ENCODE measurements at places on chromosomes 6 and 20. TPM values are rescaled to one million over a fixed set of nuclear protein-coding genes. Genes with fewer than 3 reads are reported as not detected.

The PACSIN1 gene
- 0.98 TPM for polyA plus RNA-seq

The OR2J3 gene
- not detected for polyA plus RNA-seq

The TCF15 gene
- 4.5 TPM for polyA plus RNA-seq

The DEFB124 gene
- polyA plus RNA-seq = not detected

The PAK5 gene
- not detected for polyA plus RNA-seq

The EIF6 gene
- polyA plus RNA-seq = 230 TPM

The ADAM33 gene
- polyA plus RNA-seq = not detected

The SIRPG gene
- polyA plus RNA-seq = not detected

The WASF1 gene
- 7.4 TPM for polyA plus RNA-seq

The TNFRSF21 gene
- polyA plus RNA-seq = 2.0 TPM

The PLCB4 gene
- 0.51 TPM for polyA plus RNA-seq

The TINAG gene
- not detected for polyA plus RNA-seq

DNA sequence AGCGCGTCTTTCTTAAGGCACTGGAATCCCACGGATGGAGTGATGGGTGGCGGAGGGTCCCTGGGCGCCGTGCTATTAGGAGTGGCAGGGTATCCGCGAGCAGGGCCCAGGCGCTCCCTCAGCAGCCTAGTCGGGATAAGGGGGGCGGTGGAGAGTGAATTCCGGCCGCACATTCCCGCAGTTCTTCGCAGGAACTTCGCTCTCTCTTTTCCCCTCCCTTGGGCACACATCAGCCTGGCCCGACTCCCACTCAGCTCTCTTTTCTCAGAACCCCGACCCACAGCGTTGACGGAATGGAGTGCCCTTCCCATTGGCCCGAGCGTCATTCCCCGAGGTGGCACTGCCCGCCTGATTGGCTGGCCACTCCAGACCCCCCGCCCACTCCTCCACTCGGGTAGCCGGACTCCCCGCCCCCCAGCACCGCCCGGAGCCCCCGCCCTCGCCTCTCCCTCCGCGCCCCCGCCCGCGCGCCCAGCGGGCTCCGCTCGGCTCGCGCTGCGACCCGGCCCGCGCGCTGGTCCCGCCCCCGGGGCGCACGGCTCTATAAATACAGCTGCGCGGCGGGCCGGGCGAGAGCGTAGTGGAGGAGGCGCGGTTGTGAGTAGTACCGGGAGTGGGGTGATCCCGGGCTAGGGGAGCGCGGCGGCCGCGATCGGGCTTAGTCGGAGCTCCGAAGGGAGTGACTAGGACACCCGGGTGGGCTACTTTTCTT is at the start of gene ID4:
TSS of gene ID4 (plus strand) at position 572 of the 712 bp plus-strand sequence. CDS start 385 bp downstream, outside the sequence.
- DNase-seq = no peak

DNA sequence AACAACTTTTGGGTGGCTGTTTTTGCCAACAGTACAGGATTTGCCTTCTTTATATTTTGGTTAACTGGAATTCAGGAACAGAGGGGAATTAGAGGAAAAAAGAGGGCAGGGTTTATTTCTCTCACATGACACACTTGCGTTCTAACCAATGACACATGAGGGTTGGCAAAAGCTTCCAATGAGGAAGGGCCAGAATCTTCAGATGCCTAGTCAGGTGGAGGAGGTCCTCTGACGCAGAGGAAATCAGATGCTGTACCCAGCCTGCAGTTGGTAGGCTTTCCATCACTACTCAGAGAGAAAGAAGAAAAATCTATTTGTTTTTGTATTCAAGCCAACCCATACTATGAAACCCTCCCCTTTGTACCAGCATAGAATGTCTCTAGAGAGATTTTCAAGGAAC is 20.8 kb downstream of the TM9SF4 start:
- DNase-seq = no peak

DNA sequence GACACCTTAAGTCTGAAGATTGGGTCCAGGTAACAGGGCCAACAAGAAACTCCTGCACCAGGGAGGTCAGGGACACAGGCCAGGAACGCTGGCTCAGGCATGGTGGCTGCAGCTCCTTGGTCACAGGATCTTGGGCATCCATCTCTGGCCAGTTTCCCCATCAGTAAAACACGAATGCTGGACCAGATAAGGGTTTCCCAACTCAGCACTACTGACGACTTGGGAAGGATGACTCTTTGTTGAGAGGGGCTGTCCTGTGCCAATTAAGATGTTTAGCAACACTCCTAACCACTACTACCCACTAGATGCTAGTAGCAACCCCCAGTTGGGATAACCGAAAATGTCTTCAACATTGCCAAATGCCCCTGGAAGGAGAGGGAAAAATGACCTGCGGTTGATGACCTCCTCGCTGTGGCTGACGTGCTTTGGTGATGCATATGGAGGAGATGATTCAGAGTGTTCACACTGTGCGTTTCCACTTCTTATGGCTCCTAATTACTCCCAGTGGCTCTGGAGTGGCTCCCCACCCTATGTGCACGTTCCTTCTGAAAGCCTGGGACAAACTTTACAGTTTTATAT is 261.9 kb downstream of the CDH26 start:
- no peak for DNase-seq

DNA sequence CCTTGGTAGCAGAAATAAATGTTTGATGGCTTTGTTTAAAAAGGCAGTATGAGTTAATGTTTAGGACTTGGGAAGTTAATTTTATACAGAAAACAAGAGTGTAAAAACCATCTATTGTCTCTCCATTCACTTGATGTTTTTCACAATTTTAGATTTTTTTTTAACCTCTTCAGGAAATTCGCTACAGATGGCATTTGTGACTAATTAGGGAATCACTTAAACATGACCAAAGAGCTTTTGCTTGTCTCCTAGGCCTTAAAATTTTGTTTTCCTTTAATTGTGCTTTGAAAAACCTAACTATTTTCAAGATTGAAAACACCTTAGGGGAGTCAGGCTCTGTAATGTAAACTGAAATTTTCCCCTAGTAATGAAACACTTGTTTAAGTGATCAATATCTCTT is 17.3 kb downstream of the TULP4 start:
- no peak for DNase-seq

DNA sequence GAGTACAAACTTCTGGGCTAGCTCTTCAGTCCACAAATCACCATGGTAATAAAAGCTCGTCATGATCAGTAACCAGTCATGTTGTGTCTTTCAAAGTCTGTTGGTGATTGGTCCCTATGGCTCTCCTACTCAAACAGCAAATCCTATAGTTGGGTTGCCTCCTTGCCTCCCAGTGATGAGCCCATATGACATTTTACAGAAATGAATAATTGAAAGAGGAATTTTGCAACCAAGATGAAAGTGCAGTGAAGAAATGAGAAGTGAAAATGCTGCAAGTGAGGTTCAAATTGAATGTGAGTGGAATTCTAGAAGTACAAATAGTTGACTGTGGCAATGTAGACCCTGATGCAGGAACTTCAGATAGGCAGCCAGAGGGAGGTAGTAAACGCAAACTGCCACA is 5.1 kb upstream of the SIRPD start:
- DNase-seq = peak; percentile 0

DNA sequence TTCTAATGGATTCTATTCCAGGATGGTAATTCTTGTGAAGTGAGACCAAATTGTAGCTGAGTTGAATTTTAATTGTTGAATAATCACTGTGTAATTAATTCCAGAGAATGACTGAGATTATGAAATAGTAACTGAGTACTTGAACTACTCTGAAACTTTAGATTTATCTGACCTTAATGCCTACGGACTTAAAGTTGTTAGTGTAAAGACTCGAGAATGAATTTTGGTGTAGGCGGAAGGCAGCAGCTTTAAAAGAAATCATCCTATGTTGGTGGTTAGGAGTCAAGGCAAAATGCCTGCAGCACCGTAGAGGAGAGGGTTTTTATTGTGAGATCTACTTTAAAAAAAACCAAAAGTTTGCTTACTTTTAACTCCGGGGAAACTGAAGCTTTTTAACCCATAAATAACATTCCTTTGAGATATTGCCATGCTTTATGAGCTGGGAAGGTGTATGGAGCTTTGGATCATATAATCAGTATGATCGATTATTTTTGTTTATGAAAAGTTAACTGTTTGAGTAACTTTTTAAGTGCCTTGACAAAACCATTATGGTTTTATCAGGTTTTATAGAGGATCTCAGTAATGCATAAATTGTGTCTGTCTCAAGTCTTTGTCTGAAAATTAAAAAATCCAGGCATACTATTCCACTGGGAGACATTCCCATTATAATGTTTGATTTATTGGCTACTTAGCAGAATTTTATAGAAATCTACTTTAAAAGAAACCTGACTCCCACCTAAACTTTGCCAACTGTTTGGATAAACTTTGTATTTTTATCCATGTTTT is 46.1 kb downstream of the MYO6 start:
- no peak for DNase-seq

GRCh38 chr6:6689400-6690143 is 101.1 kb downstream of the LY86 start:
- DNase-seq = no peak

DNA sequence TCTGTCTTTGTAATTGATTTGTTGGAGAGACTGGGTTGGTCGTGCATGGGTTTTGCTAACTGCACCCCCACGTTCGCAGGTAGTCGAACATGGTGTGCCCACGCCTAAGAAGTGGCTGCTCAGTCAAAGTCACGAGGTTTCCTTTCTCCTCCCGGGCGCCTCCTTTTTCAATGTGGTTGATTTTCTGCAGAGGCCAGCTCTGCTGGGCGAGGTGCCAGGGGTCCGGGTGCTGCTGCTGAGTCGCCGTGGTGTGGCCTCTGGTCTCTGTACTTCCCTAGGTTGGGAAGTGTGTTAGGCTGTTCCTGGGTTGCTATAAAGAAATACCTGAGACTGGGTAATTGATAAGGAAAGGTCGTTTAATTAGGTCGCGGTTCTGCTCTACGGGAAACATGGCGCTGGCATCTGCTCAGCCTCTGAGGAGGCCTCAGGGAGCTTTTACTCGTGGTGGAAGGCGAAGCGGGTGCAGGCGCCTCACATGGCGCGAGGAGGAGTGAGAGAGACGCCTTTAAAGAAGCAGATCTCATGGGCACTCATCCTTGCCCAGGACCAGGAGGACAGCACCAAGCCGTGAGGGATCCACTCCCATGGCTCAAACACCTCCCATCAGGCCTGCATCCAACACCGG is 14.1 kb downstream of the OSBPL2 start:
- DNase-seq = no peak

- DNase-seq = no peak
Measured at GRCh38 chr6:137973201-137973600, 106.1 kb downstream of the TNFAIP3 start.

DNA sequence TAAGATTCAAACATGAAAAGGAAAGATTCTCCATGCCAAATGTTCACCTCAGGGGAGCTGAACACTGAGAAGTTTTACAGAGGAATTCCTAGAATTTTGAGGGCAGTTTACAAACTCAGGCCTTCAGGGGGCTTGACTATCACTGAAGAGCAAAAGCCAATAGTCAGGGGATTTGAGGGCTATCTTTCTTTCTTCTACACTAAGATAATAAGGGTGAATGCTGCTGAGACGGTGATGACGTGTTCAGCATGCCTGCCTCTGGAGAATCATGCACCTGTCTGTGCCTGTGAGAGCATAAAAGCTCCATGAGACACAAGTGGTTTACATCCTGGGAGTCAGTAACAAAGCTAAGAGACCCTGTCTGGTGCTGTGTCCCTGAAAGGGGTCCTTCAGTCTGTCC is 1085.6 kb downstream of the KIF16B start:
- no peak for DNase-seq

- DNase-seq = peak; percentile 14
Measured at GRCh38 chr6:57822896-57823358, 505.5 kb downstream of the PRIM2 start.

- no peak for DNase-seq
Measured at GRCh38 chr6:134517145-134517658, 199.3 kb upstream of the SGK1 start.

Measured in K562 (cell line).